Upper lobe of left lung (tissue), 6 donors: ENCODE measurements at places on chromosomes 13 and 19.

DNA sequence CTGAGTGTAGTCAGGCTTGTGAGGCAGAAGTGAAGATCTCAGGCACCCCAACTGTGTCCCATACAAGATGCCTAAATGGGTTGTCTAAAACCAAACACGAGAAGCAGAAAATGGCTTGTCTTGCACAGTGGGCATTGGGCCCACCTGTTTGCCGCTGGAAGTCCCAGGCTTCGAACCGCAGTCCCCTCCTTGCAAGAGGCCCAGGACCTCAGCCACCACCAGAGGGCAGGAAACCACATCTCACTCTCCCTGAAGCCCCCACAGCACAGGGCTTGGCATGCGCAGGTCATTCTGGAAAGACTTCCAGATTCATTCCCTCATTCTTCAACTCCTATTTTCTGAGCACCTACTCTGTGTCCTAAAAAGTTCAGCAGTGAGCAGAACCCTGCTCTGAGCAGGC lies 973.7 kb downstream of the UQCRFS1 start:
- H3K4me3 ChIP-seq, result no peak overlapping the region
- H3K27me3 ChIP-seq, result no peaks in the 10 kb centered on the region
- no peaks in the 10 kb centered on the region for H3K36me3 ChIP-seq
- no peak overlapping the region for H3K27ac ChIP-seq
- no peaks in the 10 kb centered on the region for H3K4me1 ChIP-seq
- no peak for DNase-seq

GRCh38 chr13:52406629-52407028 lies 657 bp upstream of the THSD1 start:
- H3K27me3 ChIP-seq, result no peaks in the 10 kb centered on the region
- H3K27ac ChIP-seq, result peak overlapping the region; percentile 68
- no peak for DNase-seq
- no peaks in the 10 kb centered on the region for H3K36me3 ChIP-seq

- DNase-seq, result peak; percentile 46
- no peaks in the 10 kb centered on the region for H3K36me3 ChIP-seq
- H3K27me3 ChIP-seq, result no peaks in the 10 kb centered on the region
Measured at GRCh38 chr13:110831437-110832204, 83.2 kb downstream of the ANKRD10 start.

GRCh38 chr13:20351281-20352022 lies 119.3 kb upstream of the GJB6 start:
- no peaks in the 10 kb centered on the region for H3K27me3 ChIP-seq
- no peaks in the 10 kb centered on the region for H3K4me1 ChIP-seq
- no peak overlapping the region for H3K27ac ChIP-seq
- H3K4me3 ChIP-seq, result no peak overlapping the region
- no peak for DNase-seq

DNA sequence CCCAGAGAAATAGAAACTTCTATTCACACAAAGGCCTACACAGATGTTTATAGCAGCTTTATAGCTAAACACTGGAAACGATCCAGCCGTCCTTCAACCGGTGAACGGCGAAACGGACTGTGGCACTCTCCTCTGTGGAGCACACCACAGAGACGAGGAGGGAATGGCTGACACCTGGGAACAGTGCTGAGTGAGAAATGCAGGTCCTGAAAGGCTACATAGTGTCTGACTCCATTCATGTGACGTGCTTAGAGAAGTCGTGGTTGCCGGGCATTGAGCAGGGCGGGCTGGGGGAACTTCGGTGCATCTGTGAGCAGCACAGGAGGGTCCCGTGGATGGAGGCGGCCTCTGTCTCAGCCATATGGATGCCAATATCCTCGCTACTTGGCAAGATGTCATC lies 3.1 kb upstream of the GRK1 start:
- no peaks in the 10 kb centered on the region for H3K27me3 ChIP-seq
- peak; percentile 14 for DNase-seq
- no peaks in the 10 kb centered on the region for H3K36me3 ChIP-seq

DNA sequence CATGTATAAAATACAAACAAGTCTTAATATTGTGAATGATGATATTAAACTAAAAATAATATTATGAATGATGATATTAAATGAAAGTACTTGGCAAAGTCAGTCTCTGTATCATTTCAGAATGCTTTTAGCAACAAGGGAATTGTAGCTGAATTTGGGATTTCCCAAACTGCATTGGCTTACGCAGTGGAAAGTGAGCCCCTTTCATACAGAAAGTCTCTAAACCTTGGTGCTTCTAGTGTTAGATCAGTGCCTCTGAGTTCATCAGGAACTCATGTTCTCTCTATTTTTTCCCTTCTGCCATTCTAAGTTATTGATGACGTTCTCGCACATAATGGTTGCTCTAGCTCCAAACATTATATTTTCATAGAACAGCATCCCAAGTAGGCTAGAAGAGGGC lies 300.0 kb downstream of the ITGBL1 start:
- H3K36me3 ChIP-seq, result no peaks in the 10 kb centered on the region
- no peak for DNase-seq
- H3K27me3 ChIP-seq, result no peaks in the 10 kb centered on the region
- H3K27ac ChIP-seq, result no peak overlapping the region

- H3K27ac ChIP-seq, result no peak overlapping the region
- H3K4me3 ChIP-seq, result no peak overlapping the region
- no peaks in the 10 kb centered on the region for H3K4me1 ChIP-seq
- H3K36me3 ChIP-seq, result no peaks in the 10 kb centered on the region
- no peaks in the 10 kb centered on the region for H3K27me3 ChIP-seq
- DNase-seq, result no peak
Measured at GRCh38 chr13:43377149-43377548, 353.8 kb downstream of the DNAJC15 start.

DNA sequence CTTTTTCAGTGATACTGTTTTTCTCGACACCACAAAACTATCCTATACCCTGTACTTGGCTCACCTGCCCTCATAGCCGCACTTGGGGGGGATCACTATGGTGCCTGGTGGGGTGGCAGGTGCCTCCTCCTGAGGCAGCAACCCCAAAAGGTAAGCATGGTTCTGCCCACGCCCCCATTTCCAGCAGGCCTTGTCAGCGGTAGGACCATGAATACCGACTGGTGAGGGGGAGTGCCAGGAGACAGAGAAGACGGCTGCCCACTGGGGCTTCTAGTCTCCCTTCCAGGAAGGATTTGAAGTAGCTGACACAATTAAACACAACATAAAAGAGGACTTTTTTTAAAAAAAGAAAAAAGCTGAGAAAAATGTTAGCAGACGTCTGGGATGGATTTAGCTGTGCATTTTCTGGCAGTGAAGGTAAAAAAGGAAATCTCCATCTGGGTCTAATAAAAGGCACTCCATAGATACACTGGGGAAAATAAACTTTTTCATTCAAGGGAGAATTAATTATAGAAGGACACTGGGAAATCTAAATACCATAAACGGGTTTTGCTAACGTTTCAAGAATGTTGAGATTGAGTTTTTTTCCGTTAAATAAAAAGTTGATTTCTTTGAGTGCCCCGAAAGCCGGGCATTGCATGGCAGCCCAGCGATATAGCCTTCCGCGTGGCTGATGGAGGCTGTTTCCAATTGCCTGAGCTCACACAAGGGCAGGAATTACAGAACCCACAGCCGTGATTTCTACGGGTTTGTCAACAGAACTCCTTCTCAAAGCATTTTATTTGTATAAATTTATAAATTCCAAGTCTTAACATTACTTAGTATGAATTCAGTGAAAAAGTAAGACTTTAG lies 45.1 kb downstream of the ATP11A start:
- H3K27ac ChIP-seq, result no peak overlapping the region
- DNase-seq, result no peak
- H3K27me3 ChIP-seq, result no peaks in the 10 kb centered on the region
- no peaks in the 10 kb centered on the region for H3K36me3 ChIP-seq
